ENCODE measurements at places on chromosomes 11 and 22. TPM values are rescaled to one million over a fixed set of nuclear protein-coding genes. Genes with fewer than 3 reads are reported as not detected.

- H3K27me3 ChIP-seq: peaks cover 4% of the 10 kb centered on the region
- H3K27ac ChIP-seq: no peak overlapping the region
- no peak overlapping the region for H3K4me3 ChIP-seq
- no peaks in the 10 kb centered on the region for H3K4me1 ChIP-seq
These were observed 4.7 kb downstream of the OLFML1 start for GRCh38 chr11:7490054-7490453.

DNA sequence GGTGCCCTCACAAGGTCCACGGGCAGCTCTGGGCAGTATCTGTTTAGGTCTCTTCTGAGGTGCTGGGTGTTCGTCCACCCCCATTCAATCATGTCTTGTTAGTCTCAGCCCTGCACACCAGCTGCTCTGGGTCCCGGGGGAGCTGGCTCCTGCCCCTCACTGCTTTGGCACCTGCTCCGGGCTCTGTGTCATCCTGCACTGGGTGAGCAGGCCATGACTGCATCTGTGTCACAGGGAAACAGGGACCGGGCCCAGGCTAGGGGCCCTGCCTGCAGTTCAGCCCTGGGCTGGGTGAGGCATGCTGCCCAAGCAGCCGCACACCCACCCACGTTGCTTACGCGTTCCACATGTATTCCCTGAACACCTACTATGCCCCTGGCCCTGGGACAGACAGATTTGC lies 43.9 kb downstream of the ELFN2 start:
- no peaks in the 10 kb centered on the region for H3K36me3 ChIP-seq
- H3K27me3 ChIP-seq: no peaks in the 10 kb centered on the region
- no peak overlapping the region for H3K4me3 ChIP-seq
- no peaks in the 10 kb centered on the region for H3K4me1 ChIP-seq
- DNase-seq: no peak
- no peak overlapping the region for H3K27ac ChIP-seq

DNA sequence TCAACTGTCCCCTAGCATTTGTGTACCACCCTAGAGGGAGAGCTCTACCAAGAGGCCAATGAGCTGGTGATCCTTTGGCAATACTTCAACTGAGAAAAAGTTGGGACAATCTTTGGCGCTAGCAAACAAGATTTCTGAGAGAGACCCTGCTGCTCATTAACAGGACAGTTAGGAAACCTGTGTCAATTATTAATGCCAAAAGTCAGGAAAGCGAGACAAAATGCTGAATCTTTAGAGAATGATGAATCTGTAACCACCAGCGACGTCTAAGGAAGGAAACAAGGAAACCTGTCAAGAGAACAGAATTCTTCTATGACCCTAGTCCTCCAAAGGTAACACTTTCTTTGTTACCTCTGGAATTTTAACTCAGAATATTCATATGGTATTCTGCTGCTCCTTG lies 19.9 kb downstream of the LARGE2 start:
- H3K4me3 ChIP-seq: no peak overlapping the region
- no peak overlapping the region for H3K27ac ChIP-seq

- no peak overlapping the region for H3K27ac ChIP-seq
- H3K27me3 ChIP-seq: no peaks in the 10 kb centered on the region
- H3K36me3 ChIP-seq: no peaks in the 10 kb centered on the region
- DNase-seq: no peak
These were observed 1233.8 kb upstream of the CNTN5 start for GRCh38 chr11:97786961-97787360.

DNA sequence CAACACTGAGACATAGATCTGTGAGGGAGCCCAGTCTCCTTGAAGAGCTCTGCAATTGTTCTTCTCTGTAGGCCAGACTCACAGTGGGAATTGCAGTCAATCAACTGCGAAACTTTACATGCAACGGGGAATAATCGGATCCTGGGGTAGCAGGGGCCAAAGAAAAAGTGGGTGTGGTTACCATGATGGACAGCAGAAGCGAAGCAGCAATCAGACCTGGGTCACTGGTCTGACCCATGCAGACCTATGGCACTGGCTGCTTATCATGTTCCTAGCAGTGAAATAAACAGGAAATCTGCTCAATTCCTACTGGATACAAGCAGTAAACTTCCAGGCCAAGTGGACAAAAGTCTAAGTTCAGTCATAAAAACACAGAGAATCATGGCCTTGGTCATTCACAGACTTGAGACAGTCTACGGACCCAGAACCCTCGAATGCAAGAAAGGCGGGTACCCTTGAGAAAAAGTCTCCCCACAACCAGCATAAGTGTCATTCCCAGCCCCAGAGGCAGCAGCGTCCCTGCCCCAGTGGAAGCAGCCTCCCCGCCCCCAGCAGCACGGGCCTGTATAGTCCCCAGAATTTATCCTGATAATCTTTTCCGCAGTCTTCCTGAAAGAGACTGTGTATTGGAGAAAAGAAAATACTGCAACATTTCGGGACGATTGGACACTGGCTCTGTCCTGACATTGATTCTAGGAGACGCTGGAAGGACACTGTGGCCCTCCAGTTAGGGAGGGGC lies 34.6 kb downstream of the ASCL2 start:
- no peaks in the 10 kb centered on the region for H3K36me3 ChIP-seq
- H3K4me3 ChIP-seq: no peak overlapping the region
- no peaks in the 10 kb centered on the region for H3K27me3 ChIP-seq
- no peaks in the 10 kb centered on the region for H3K4me1 ChIP-seq
- no peak overlapping the region for H3K27ac ChIP-seq

GRCh38 chr11:110469127-110469526 lies 39.4 kb downstream of the FDX1 start:
- no peaks in the 10 kb centered on the region for H3K27me3 ChIP-seq
- H3K4me1 ChIP-seq: no peaks in the 10 kb centered on the region
- H3K36me3 ChIP-seq: no peaks in the 10 kb centered on the region
- H3K27ac ChIP-seq: no peak overlapping the region
- no peak for DNase-seq

GRCh38 chr11:66546966-66547661 lies 411 bp downstream of the ACTN3 start:
- H3K36me3 ChIP-seq: no peaks in the 10 kb centered on the region
- peak overlapping the region; percentile 82 for H3K27ac ChIP-seq
- no peak for DNase-seq
- H3K4me1 ChIP-seq: peaks cover 35% of the 10 kb centered on the region

Gene MUC5AC
- not detected for polyA plus RNA-seq

Gene C22orf15
- polyA plus RNA-seq: 1.2 TPM

Gene MPEG1
- 0.14 TPM for polyA plus RNA-seq

Gene KRTAP5-2
- not detected for polyA plus RNA-seq

Measured in CD4-positive, alpha-beta memory T cell (primary cell).